Choroid plexus epithelial cell (primary cell): ENCODE measurements at places on chromosomes 1 and 21.

- DNase-seq = peak; percentile 79
Measured at GRCh38 chr21:39441502-39442475, 3.8 kb downstream of the LCA5L start.

DNA sequence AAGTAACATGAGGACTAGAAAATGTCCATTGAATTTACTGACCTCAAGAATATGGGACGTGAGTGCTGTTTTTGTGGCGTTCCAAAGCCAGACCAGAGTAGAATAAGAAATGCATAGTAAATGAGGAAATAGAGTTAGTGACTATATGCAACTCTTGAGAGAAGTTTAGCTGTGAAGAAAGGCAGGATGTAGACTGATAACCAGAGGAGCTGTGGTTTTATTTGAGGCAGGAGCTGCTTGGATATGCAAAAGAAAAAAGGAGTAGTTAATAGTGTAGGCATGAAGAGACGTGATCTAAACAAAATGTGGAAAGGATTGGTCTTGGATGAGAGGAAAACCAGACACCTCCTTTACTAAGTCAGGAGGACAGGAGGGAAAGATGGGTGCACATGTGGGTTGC, 28.2 kb downstream of the DNAH14 start:
- DNase-seq = no peak

DNA sequence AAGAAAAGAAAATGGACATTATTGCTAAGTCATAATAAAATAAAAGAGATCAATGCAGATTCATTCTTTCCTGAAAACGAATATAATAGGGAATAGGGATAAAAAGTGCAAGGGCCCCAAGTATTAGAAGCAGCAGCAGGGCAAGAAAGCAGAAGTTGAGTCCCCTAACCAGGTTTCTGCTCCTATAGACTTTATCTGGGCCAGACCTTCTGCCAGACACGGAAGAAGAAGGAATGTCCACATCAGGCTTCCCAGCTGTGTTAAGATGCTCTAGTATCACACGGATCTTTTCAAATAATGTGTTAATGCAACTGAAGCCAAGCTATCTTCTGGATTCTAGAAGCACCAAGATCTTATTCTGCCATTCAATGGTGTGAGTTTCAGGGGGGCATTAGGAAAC, 26.9 kb downstream of the CD244 start:
- DNase-seq = no peak

GRCh38 chr1:52943876-52944416, 16.9 kb downstream of the SCP2 start:
- DNase-seq = no peak

GRCh38 chr1:231203259-231204057, 37.6 kb upstream of the GNPAT start:
- DNase-seq = no peak
